Fibroblast of mammary gland (primary cell): ENCODE measurements at places on chromosomes 2 and 18.

DNA sequence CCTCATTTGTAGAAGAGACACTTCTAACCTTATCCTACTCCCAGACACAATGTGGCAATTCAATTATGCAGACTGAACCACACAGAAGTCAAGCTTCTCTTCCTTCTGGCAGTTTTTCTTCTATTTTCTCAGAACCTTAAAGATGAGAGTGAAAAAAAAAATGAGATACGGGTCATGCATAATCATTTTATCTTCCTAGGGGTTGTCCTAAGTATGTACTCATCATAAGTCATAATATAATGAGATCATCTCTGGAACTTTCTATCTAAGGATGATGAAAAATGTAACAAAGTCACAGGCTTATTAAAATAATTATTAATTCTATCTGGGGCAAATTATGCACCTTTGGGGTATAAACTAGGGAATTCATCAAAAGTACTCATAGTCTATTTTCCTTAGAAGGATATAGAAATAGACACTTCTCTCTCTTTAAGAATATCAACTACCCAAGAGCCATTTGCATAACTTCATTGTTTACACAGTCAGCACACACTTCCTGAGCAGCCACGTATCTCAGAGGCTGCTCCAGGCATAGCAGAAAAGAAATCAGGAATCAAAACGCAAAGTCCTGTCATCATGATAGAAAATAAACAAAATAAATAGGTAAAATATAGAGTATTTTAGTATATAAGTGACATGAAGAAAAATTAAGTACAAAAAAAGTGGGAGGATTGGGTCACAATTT lies 345.9 kb upstream of the SPHKAP start:
- no peak for DNase-seq

GRCh38 chr18:2979129-2979528 lies 33.8 kb downstream of the LPIN2 start:
- DNase-seq: peak; percentile 90

DNA sequence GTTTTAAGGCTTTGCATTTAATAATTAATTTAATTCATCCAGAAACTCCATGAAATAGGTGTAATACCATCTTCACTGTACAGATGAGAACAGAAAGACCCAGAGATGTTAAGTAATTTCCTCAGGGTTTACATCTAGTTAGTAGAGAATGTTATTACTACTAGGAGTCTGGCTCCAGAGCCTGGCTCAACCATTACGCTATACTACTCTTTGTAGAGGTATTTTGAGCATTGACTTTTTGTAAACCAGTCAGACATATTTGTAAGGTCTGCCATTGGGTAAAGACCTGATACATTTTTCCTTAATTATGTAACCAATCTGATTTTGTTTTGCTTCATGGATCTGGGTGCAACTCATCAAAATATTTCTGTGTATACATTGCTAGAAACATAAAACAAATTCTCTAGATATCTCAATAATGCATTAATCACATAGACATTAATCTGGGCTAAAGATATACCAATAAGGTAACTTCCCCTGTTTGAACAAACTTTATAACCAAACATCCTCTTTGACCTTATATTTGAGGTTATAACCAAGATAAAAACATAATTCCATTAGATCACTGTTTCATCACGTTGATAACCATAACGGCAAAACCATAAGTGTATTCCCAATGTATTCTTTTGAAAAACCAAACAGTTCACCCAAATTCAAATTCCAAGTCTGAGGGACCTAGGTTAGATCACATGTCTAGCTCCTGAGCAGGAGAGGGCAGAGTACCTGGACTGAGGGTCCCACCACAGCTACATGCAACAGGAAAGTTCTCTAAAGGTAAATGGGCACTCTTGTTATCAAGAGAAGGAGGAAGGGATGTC lies 135.0 kb downstream of the IKZF2 start:
- DNase-seq: no peak

- no peak for DNase-seq
Measured at GRCh38 chr2:43553341-43553855, 42.4 kb downstream of the THADA start.

GRCh38 chr2:240792629-240793312 lies 27.2 kb downstream of the KIF1A start:
- no peak for DNase-seq

DNA sequence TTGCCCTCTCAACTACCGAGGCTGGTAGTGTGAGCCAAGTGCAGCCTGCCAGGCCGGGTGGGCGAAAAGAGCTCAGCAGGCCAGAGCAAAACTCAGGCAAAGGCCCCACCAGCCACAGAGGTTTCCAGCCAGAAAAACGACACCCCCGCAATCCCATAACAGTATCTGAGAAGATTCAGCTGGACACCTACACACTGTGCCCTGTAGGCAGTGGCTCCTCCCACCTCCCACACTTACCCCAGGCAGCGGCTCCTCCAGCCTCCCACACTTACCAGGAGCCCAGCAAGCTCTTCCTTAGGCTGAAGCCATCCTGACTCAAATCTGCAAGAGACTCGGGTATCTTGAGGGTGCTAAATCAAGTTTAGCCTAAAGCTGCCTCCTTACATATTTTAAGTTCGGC lies 15.6 kb upstream of the TMEM18 start:
- DNase-seq: no peak
